Fibroblast of lung (primary cell): ENCODE measurements at places on chromosomes 12 and 14.

DNA sequence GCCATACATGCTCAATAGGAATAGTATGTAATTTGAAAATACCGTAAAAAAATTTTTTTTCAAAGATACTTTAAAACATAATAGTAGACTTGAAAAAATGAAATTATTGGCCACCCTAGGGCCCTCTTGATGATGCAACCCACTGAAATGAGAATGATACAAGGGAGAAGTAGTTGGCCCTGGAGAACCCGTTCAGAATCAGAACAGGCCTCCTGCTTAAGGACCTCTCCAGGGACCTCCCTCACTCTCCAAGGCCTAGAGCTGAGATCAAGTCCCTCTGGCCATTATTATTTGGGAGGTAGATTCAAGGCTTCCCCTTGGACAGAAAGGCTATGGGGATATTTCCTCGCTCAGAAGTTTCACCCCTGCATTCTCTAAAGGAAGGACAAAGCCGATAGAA lies 11.9 kb downstream of the LALBA start:
- DNase-seq, result no peak

DNA sequence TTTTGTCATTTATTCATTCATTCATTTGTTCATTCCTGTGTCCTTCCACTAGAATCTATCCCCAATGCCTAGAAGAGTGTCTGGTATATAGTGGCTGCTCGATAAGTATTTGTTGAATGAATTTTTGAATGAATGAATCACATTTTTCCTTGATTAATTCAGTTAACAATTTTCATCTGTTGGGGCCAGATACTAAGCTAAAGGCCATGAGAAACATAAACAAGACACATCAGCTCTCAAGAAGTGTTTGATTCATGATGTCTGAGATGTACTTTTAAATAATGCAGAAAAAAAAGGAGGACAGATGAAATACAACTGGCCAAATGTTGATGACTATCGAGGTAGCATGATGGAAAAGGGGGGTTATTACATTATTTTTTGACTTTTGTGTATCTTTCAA lies 48.1 kb upstream of the TMED10 start:
- peak; percentile 28 for DNase-seq

DNA sequence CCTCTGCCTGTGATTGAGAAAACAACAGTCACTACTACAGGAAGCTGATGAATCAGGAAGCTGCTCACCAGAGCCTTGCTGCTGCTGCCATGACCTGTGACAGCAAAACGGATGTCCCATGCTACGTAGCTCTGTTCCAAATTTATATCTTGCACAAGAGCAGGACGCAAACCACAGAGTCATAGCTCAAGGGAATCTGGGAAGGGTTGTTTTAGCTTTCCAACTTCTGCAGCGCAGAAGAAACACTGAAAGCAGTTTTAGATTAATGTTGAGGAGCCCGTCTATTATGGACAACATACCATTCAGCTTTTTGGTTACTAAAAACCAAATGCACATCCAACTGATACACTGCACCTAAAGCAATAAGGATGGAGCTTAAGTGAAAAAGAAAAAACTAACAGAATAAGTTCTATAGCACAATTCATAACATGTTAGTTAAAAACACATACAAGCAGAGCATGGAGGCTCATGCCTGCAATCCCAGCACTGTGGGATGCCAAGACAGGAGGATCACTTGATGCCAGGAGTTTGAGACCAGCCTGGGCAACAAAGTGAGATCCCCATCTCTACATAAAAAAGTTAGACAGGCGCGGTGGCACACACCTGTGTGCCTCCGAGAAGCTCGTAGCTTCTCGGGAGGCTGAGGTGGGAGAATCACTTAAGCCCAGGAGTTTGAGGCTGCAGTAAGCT lies 1.7 kb upstream of the ANKRD33 start:
- DNase-seq, result peak; percentile 98

- DNase-seq, result no peak
Observed at GRCh38 chr12:91935296-91935695, 210.3 kb downstream of the BTG1 start.

DNA sequence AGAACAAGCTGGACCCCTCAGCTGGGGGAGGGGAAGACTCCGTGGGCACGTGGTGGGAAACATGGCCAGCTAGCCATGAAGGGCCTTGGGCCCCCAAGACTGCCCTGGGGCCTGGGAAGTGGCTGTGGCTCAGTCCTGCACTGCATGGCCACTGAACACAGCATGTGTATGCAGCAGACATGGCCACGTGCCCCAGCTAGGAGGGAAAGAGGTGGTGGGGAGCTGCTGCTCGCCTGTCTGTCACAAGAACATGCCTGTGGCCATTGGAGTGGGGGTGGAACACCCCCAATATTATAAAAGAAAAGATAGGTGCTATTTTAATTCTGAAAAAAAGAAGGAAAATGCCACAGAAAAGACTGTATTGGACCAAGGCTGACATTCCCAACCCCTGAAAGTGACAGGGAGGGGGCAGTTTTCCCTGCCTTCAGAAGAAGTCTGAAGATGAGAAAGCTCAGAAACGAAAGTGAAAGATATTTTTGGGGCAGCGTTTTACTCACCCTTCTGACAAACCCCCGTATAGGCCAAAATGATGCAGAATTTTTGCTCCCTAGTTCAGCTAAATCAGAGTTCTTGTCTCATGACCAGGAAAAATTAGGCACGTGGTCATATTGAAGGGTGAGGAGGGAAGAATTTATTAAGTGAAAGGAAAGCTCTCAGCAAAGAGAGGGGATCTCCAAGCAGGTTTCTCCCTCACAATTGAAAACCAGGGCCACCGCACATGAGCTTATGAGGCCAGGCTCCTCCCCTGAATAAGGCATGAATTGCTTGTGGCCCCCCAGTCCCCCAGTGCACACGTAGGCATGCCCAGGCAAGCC lies 35.2 kb upstream of the PCNX1 start:
- DNase-seq, result no peak

GRCh38 chr12:115351514-115352077 lies 667.6 kb upstream of the TBX3 start:
- DNase-seq, result peak; percentile 82

DNA sequence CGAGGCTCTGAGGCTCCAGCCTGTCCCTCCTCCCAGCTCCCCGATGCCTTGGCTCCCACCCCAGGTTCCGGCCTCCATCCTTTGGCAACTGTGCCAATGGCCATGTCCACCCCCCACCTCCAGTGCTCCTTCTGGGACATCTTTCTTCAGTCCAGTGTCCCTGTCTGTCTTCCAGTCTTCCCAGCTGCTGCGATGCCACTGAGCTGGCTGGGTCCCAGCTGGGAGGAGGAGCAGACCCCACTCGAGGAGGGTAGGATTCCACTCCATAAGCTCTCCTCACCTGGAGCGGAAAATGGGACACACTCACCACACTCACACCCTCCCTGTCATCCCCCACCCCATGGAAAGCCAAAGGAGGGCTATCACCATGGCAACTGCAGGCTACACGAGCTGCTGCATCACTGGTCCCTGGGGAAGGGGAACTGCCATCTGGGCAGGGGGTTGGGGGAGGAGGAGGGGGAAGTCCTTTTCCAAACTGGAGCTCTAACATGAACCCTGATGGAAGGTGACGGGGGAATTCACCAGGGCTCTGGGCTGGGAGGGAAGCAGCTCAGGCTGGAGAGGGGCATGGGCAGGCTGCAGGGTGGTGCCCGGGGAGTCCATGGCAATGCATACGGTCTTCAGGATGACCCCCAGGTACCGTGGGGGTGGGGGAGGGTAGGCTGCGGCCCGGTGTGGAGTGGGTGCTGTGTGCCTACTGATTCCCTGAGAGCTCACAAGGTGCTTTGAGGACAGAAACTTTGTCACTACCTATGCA lies 94.3 kb downstream of the LRRC74A start:
- peak; percentile 24 for DNase-seq

- DNase-seq, result no peak
Observed at GRCh38 chr12:121649322-121649721, 20.1 kb downstream of the MORN3 start.

DNA sequence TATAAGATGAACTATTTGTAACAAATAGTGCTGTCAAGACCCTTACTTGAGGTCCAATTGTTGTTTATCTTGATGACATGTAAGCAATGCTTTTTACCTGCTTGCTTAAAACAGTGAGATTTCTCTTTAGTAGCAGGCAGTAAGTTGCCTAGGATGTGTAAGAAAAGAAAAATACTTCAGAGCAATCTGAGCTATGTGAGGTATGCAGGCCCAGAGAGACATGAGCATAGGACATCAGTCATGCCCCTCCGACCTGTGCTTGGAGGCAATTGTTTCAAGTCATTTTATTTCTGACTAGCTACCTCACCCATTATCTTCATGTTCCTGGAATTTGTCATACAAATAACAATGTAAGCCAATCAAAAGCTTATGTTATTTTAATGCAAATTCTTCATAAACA lies 930.6 kb upstream of the FBXO33 start:
- no peak for DNase-seq

GRCh38 chr14:91367173-91368171 lies 50.1 kb downstream of the CCDC88C start:
- DNase-seq, result peak; percentile 97

DNA sequence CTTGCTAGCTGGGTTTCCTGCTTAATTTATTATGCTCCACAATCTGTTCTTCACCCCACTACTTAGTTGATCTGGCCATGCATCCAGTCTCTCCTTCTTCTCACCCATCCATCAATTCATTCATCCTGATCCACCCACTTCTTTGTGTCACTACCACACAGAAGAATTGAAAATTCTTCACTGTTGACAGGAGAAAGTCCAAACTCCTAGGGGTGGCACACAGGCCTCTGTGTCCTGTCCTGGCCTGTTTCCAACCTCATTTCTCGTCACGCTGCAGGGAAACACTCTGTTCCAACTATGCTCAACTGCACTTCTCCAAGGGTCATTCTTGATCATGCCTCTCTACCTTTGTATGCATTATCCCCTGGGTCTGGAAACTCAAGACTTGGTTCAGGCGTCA lies 10.6 kb upstream of the KRT83 start:
- no peak for DNase-seq

GRCh38 chr14:56127156-56127555 lies 8.9 kb downstream of the PELI2 start:
- DNase-seq, result no peak

DNA sequence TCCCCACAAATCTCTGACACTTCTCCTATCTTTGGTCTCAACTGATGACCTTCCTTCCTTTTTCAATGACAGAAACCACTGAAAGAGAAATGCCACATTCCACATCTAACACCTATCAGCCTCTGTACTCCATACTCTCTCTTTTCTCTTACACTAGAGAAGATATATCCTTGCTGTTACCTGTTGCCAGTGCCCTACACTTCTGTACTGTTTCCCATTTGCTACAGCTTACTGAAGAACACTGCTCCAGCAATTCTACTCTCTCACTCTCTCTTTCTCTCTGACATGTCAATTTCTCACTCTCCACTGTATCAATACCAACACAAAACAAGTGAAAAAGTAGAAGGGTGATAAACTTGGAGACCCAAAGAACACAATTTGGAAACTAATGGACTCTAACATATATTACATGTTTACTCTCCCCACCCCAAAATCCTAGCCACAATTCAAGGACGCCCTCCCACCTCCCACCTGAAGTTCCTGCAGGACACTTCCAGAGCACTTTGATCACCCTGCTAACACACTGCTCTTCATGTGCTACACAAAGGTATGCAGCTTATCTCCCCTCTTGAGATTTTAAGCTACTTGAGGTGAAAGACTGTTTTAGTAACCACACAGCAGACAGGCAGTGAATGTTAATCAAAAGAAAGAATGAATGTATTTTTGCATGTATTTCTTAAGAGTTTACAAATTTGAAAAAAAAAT lies 95.0 kb downstream of the MED13L start:
- DNase-seq, result no peak

GRCh38 chr12:72872996-72873395 lies 600.8 kb downstream of the TRHDE start:
- DNase-seq, result no peak

DNA sequence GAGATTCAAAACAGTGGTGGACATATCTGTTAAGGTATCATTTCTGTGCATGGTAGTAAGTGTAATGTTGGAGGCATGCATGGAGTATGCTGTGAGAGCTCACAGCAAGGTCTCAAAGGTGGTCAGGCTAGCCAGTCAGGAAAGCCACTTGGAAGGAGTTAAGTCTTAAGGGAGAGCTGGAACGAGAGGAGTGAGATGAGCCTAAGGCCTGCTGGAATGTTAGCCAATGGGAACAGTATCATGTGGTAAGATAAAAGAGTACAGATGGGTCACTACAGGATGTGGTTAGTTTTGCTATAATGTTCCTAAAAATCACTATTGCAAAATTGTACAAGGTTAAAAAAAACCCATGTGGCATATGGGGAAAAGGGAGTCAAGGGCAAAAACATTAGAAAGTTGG lies 311.7 kb upstream of the E2F7 start:
- peak; percentile 76 for DNase-seq

DNA sequence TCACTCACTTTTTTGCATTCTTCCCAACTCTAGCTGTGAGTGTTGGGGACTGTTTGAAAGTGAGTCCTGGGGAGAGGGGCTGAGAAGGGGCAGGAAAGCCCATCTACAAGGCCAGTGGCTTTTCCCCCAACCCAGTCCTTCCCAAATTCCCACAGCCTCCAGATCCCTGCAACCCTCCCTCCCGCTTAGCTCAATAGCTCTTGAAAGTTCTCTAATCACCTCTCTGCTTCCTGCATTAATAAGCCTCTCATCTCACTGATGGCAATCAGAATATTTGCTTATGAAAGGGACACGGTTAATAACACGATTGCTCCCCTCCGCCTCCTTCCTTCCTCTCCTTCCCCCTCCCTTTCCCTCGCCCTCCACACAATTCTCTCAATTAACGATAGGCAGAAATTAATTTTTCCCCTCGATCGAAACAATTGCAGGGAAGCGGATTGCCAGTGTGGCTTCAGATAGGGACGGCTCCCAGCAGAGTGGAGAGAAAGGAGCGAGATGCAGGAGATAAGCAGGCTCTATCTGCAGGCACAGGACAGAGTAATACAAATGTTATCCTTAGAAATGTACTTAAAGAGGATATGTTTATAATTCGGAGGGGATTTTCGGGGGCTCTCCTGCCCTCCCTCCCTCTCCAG lies 15.1 kb upstream of the GPATCH2L start:
- DNase-seq, result no peak

GRCh38 chr14:100605230-100605629 lies 18.0 kb upstream of the BEGAIN start:
- no peak for DNase-seq

- DNase-seq, result no peak
Observed at GRCh38 chr12:1122786-1123185, 131.8 kb downstream of the ERC1 start.

DNA sequence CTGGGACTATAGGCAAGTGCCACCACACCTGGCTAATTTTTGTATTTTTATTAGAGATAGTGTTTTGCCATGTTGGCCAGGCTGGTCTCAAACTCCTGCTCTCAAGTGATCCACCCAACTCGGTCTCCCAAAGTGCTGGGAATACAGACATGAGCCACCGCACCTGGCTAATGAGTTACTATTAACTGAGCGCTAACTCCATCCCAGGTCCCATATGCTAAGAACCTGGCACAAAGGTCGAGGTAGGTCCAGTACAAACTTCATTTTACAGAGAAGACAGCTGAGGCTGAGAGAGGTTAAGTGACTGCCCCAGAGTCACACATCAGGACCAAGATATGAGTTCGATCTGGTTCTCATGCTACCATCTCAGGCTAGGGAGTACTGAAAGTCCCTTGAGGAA lies 4.5 kb upstream of the PLA2G1B start:
- DNase-seq, result no peak
